Activated naive CD8-positive, alpha-beta T cell treated with anti-CD3 and anti-CD28 coated beads for 36 hours (primary cell): ENCODE measurements at places on chromosomes 4 and X. TPM values are rescaled to one million over a fixed set of nuclear protein-coding genes. Genes with fewer than 3 reads are reported as not detected.

GRCh38 chr4:184263910-184264732 is 46.4 kb upstream of the ENPP6 start:
- H3K36me3 ChIP-seq = no peaks in the 10 kb centered on the region
- peaks cover 48% of the 10 kb centered on the region for H3K4me1 ChIP-seq
- no peak overlapping the region for H3K4me3 ChIP-seq
- no peaks in the 10 kb centered on the region for H3K27me3 ChIP-seq

DNA sequence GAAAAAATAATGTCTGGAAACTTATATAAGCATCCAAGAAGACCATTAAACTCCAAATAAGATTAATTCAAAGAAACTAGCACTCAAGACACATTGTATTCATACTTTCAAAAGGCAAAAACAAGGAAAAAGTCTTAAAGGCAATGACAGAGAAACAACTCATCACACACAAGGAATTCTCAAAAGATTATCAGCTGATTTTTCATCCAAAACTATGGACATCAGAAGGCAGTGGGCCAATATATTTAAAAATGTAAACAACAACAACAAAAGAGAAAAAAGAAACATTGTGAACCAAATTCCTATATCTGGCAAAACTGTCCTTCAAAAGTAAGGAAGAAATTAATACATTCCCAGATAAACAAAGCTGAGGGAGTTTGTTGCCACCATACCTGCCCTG is 711.4 kb upstream of the GALNTL6 start:
- H3K27ac ChIP-seq = no peak overlapping the region
- H3K4me1 ChIP-seq = no peaks in the 10 kb centered on the region
- no peaks in the 10 kb centered on the region for H3K27me3 ChIP-seq
- no peaks in the 10 kb centered on the region for H3K36me3 ChIP-seq
- no peak for DNase-seq
- no peak overlapping the region for H3K4me3 ChIP-seq

CYBB gene
- total RNA-seq = 0.76 TPM

DNA sequence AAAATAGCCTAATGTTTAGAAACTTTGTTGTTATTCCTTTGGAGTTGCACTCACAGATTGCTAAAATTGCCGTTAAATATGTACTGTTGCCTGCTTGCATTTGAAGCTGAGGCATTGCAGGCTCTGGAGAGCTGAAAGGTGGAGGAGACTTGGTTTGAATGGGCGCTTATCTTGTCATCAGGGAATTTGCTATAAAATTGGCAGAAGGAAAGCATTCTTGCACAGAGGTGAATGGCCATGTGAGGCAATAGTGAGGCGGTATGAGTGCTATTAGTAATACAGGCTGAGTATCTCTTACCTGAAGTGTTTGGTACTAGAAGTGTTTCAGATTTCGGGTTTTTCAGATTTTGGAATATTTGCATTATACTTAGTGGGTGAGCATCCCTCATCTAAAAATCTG is 41.3 kb downstream of the TRAPPC11 start:
- no peaks in the 10 kb centered on the region for H3K27me3 ChIP-seq
- no peak overlapping the region for H3K4me3 ChIP-seq
- no peak for DNase-seq
- no peak overlapping the region for H3K27ac ChIP-seq
- H3K36me3 ChIP-seq = peaks cover 37% of the 10 kb centered on the region
- H3K4me1 ChIP-seq = no peaks in the 10 kb centered on the region

DNA sequence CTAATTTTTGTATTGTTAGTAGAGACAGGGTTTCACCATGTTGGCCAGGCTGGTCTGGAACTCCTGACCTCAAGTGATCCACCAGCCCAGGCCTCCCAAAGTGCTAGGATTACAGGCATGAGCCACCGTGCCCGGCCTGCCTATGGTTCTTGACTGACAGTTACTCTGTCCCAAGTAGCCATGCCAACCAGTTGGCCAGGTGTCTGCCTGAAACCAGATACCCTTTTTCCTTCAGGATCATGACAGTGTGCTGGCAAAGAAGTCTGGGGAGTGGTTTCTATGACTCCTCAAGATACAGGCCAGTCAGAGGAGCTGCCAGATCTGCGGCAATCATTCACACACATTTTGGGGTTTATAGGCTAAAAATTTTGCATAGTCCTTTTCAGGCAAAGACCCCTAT is 1.7 kb upstream of the LAS1L start:
- H3K27me3 ChIP-seq = no peaks in the 10 kb centered on the region
- H3K27ac ChIP-seq = no peak overlapping the region
- no peak for DNase-seq
- H3K4me3 ChIP-seq = no peak overlapping the region

DNA sequence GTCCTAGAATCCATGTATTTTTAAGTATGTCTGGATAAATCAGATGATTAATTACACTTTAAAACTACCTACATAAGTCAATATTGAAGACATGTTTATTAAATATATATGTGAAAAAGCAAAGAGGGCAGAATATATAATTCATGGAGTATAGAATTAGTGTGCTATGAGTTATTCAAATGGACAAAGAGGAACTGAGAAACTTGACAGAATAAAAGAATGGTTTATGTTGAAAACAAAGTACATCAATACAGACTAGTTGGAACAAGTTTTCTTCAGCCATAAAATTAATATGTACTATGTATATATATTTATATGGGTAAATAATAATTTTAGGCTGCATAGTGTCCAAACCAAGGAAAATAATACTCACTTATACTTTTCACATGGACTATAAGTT is 173.5 kb downstream of the NPFFR2 start:
- H3K27ac ChIP-seq = no peak overlapping the region
- no peak overlapping the region for H3K4me3 ChIP-seq
- no peaks in the 10 kb centered on the region for H3K4me1 ChIP-seq

- H3K4me1 ChIP-seq = no peaks in the 10 kb centered on the region
- H3K27ac ChIP-seq = no peak overlapping the region
- no peaks in the 10 kb centered on the region for H3K27me3 ChIP-seq
- no peak overlapping the region for H3K4me3 ChIP-seq
Measured at GRCh38 chr4:74990276-74990875, 57.5 kb downstream of the PARM1 start.

- no peaks in the 10 kb centered on the region for H3K4me1 ChIP-seq
- H3K36me3 ChIP-seq = no peaks in the 10 kb centered on the region
- no peaks in the 10 kb centered on the region for H3K27me3 ChIP-seq
- DNase-seq = no peak
- no peak overlapping the region for H3K4me3 ChIP-seq
Measured at GRCh38 chr4:125352521-125352920, 37.8 kb downstream of the FAT4 start.

RBMX2 gene
- total RNA-seq = 28.4 TPM

DNA sequence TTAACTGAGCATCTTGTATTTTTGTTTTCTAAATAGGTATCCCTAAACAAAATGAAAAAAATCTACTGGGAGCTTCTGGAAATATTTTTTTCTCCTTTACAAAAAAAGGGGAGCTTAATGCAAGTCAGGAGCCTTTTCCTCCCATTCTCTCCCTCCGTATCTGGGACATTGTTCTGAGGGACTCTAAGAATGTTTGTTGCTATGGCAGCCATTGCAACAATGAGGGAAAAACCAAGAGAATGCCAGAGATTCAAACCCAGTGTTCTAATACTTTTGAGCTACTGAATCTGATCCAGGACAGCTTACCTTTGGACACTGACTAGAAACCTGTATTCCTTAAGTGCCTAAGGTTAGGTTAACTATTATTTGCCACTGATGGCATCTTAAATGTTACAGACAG is 485.7 kb upstream of the HS3ST1 start:
- H3K27ac ChIP-seq = no peak overlapping the region
- no peaks in the 10 kb centered on the region for H3K27me3 ChIP-seq
- no peaks in the 10 kb centered on the region for H3K36me3 ChIP-seq
- no peaks in the 10 kb centered on the region for H3K4me1 ChIP-seq

GRCh38 chrX:112147206-112147605 is 64.6 kb upstream of the TRPC5 start:
- no peaks in the 10 kb centered on the region for H3K27me3 ChIP-seq
- DNase-seq = no peak
- no peak overlapping the region for H3K4me3 ChIP-seq
- no peak overlapping the region for H3K27ac ChIP-seq

- no peak for DNase-seq
- no peaks in the 10 kb centered on the region for H3K36me3 ChIP-seq
- H3K4me1 ChIP-seq = no peaks in the 10 kb centered on the region
- no peaks in the 10 kb centered on the region for H3K27me3 ChIP-seq
- H3K27ac ChIP-seq = no peak overlapping the region
Measured at GRCh38 chr4:22345678-22346077, 170.2 kb downstream of the ADGRA3 start.

DNA sequence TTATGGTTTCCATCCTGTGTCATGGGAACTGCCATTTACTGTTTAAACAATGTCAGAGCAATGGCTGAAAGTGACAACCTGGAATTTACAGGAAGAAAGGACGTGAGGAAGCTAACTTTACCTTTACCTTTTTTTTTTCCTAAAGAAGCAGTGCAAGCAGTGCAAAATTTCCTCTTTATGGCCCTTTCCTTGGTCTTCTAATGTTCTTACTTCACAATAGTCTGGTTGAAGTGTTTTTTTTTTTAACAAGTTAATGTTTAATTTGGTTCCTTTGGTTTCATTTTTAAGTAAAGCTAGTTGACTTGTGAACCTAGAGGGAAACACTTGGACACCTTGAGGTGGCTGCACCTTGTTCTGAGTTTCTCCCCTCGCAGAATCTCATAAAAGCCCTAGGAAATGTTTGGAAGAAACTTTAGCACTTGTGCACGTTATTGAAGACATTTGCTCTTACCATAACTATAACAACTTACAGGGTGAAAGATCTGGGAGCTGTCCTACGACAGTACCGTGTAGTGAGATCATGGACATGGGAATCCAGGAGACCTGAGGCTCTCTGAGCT is 1.8 kb downstream of the SGMS2 start:
- peaks cover 82% of the 10 kb centered on the region for H3K27me3 ChIP-seq
- H3K36me3 ChIP-seq = no peaks in the 10 kb centered on the region
- no peak overlapping the region for H3K4me3 ChIP-seq
- H3K27ac ChIP-seq = no peak overlapping the region

GRCh38 chrX:78105944-78106650 is 2.0 kb downstream of the PGK1 start:
- no peaks in the 10 kb centered on the region for H3K27me3 ChIP-seq
- H3K4me1 ChIP-seq = peaks cover 32% of the 10 kb centered on the region
- H3K36me3 ChIP-seq = peaks cover 57% of the 10 kb centered on the region
- DNase-seq = peak; percentile 15
- H3K27ac ChIP-seq = peak overlapping the region; percentile 95

GRCh38 chr4:137090951-137091350 is 441.3 kb downstream of the PCDH18 start:
- H3K27ac ChIP-seq = no peak overlapping the region
- DNase-seq = no peak
- H3K36me3 ChIP-seq = no peaks in the 10 kb centered on the region
- H3K4me3 ChIP-seq = no peak overlapping the region
- no peaks in the 10 kb centered on the region for H3K27me3 ChIP-seq

DNA sequence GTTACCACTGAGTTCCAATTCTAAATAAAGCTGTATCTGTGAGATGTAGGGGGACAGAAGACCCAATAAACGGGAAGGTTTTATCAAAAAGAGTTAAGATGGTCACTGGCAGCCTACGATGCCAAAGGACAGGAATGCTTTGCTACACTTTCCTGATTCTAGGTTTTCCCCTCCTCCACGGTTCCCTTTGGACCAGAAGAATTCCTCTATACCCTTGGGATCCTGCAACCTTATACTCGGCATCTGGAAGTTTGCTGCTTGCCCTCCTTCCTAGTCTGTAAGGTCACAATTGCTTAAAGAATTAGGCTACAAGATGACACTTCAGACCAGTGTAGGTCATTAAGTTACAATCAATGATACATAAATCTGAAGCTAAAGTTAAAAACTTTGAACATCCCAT is 64.3 kb downstream of the SCML2 start:
- no peak overlapping the region for H3K4me3 ChIP-seq
- H3K36me3 ChIP-seq = no peaks in the 10 kb centered on the region
- no peak for DNase-seq

- no peaks in the 10 kb centered on the region for H3K27me3 ChIP-seq
- no peaks in the 10 kb centered on the region for H3K4me1 ChIP-seq
- DNase-seq = no peak
- H3K27ac ChIP-seq = no peak overlapping the region
- H3K4me3 ChIP-seq = no peak overlapping the region
- no peaks in the 10 kb centered on the region for H3K36me3 ChIP-seq
Measured at GRCh38 chr4:20042769-20043168, 208.9 kb upstream of the SLIT2 start.

ATP11C gene
- 20.3 TPM for total RNA-seq

DNA sequence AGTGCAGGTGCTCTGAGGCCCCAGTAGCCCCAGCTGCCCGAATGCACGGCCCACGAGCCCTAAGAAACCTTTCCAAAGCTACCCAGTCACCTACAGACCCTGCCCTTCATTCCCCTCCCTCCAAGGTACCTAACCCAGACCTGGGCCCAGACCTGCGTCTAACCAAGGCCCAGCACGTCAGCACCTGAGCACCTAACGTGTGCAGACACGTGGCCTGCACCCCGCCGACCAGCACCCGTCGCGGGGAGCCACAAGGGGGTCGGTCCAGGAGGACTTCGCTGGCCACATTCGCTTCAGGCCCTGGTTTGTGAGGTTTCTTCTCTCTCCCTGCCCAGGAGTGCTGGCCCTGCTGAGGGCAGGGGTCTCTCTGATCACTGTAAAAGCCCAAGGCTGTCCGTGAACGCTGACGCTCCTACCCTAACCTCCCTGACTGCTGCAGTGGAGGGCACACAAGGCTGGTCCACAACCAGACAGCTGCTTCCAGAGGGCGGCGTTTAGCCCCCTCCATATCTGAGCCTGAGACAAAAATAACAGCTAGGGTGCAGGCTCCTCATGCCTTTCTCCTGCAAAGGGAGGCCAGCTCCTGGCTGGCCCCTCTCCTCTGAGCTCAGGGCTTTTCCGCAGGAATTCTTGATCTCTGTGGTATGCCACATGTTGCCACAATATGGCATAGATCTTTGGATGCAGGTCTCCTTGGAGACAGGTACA is 31.8 kb downstream of the WDR1 start:
- DNase-seq = no peak
- no peaks in the 10 kb centered on the region for H3K27me3 ChIP-seq
- peaks cover 15% of the 10 kb centered on the region for H3K36me3 ChIP-seq
- peak overlapping the region; percentile 12 for H3K27ac ChIP-seq

DNA sequence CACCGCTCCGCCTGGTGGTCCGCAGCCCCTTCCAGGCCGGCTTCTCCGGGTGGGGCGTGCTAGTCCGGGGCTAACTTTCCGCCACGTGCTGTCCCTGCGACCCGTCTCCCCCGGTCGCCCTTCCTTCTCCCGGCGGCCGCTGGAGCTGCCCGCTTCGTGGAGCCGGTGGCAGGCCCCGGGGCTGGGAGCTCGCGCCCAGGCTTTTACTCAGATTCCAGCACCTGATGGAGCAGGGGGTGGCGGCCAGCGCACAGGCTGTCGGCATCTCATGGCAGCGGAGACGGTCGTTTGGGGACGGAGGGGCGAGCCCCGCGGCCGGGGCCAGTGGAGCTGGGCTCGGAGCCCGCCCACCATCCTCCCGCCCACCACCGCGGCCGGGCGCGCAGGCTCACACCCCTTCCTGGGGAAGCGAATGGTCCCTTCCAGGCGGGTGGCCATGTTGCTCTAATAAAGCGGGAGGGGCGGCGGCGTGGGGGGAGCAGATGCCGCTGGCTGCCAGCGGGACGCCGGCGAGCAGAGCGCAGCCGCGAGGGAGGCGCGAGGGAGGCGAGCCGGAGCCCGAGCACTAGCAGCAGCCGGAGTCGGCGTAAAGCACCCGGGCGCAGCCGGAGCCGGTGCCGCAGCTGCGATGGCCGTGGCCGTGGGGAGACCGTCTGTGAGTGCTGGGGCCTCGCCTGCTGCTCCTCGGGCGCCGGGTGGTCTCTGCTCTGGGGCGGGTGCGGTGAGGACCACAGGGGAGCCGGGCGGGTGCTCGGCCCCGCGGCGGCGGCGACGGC is at the start of gene SEPTIN11:
TSS of gene SEPTIN11 (plus strand) at position 477 of the 776 bp plus-strand sequence. CDS start at position 629, 152 bp downstream.
- H3K27ac ChIP-seq = peak within 1 kb of the TSS; percentile 82
- H3K27me3 ChIP-seq = no peaks in the 10 kb centered on the region
- peak; percentile 89 for DNase-seq
- H3K36me3 ChIP-seq = peaks cover 26% of the 10 kb centered on the region
- peak within 1 kb of the TSS; percentile 86 for H3K4me3 ChIP-seq
